ENCODE measurements at places on chromosomes 7 and 10.

GRCh38 chr7:91357379-91357778 lies 93.1 kb downstream of the FZD1 start:
- DNase-seq: no peak

GRCh38 chr7:5694912-5695726 lies 86.3 kb downstream of the RNF216 start:
- DNase-seq: peak; percentile 64

- DNase-seq: no peak
Observed at GRCh38 chr10:131430716-131431412, 119.3 kb upstream of the TCERG1L start.

DNA sequence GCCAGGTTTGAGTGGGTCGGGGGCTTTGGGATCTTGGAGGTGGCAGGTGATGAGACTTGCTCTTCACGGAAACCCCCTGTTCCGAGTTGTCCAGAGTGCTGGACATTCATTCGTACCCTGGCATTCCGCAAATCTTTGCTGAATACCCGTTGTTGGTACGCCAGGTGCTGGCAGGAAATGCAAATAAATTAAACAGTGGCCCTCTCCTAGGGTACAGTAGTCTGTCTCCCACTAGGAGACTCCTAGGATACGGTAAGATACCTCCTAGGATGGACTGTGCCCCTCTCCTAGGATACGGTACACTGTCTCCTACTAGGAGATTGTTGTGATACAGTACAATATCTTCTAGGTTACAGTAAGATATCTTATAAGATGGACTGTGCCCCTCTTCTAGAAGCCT lies 544 bp downstream of the SEC23IP start:
- no peak for DNase-seq

DNA sequence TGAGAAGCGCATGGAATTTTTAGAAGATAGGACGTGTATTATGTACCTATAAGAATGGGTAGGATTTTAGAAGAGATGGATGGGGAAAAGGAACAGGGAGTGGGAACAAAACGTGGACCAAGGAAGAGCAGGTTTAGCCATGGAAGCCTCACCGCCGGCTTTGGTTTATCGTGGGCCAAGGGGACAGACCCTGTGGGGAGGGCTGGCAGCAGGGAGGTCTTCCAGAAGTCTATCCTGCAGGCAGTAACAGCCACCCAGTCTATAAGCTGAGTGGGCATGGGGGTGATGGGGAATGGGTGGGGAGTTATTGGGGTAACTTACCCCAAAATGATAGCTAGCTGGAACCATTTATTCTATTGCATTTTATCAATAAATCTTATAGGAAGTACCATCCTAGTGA lies 44.9 kb downstream of the IKZF1 start:
- no peak for DNase-seq

GRCh38 chr10:35394411-35394851 lies 58.1 kb downstream of the CCNY start:
- DNase-seq: no peak

DNA sequence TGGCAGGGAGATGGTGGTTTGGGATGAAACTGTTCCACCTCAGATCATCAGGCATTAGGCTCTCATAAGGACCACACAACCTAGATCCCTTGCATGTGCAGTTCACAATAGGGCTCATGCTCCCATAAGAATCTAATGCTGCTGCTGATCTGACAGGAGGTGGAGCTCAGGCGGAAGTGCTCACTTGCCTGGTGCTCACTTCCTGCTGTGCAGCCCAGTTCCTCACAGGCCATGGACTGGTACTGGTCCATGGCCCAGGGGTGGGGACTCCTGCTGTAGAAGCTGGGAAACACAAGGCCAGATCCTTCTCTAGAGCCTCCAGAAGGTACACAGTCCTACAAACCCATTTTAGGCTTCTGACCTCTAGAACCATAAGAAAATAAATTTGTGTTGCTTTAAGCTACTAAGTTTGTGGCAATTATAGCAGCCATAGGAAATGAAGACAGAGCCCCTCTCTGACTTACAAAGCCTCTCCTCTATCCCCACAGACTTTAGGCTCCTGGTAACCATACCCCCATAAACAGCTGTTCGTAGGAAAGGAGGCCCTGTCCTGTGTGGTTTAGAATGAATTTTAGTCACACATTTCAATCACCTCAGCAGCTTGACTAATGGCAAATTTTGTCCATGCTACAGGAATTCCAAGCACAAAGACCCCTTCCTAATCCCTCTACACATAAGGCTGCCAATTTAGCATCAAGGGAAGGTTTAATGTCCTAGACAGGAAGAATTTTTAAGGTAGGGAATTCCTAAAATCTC lies 206.1 kb upstream of the PHYHIPL start:
- DNase-seq: no peak

GRCh38 chr10:74855027-74855426 lies 28.6 kb downstream of the KAT6B start:
- DNase-seq: no peak

- DNase-seq: no peak
Observed at GRCh38 chr7:158411232-158411950, 176.2 kb downstream of the PTPRN2 start.

DNA sequence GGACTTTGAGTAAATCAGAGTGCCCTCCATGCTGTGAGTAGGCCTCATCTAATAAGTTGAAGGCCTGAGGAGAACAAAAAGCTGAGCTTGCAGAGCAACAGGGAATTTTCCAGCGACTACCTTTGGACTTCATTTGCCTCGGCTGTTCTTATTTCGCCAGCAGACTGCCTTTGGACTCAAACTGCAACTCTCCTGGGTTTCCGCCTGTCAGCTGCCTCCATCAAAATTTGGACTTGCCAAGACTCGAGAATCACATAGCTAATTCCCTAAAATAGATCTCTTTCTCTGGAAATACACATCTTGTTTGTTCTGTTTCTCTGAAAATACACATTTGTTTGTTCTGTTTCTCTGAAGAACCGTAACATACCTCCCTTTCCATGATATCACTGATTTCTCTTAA lies 93.8 kb downstream of the ITGB8 start:
- DNase-seq: no peak

- DNase-seq: no peak
Observed at GRCh38 chr10:28569506-28570159, 36.7 kb downstream of the WAC start.

GRCh38 chr7:39528849-39529248 lies 37.4 kb upstream of the YAE1 start:
- no peak for DNase-seq

- DNase-seq: no peak
Observed at GRCh38 chr10:22648547-22648961, 65.8 kb downstream of the PIP4K2A start.

- no peak for DNase-seq
Observed at GRCh38 chr10:28328346-28328745, 25.5 kb upstream of the MPP7 start.

DNA sequence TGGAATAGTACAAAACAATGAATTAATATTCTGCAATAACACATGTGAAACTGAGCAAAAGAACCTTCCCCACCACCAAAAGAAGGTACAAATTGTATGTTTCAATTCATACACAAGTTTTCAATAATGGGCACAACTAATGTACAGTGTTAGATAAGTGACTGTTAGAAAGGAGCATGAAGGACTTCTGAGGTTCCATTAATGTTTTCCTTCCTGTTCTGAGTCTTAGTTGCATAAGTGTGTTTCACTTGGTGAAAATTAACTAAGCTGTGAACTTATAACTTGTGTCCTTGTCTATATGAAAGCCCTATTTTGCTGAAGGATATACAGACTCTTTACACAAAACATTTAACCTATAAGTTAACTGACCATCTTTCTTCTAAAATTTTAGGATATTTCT lies 8.2 kb downstream of the GSAP start:
- no peak for DNase-seq

DNA sequence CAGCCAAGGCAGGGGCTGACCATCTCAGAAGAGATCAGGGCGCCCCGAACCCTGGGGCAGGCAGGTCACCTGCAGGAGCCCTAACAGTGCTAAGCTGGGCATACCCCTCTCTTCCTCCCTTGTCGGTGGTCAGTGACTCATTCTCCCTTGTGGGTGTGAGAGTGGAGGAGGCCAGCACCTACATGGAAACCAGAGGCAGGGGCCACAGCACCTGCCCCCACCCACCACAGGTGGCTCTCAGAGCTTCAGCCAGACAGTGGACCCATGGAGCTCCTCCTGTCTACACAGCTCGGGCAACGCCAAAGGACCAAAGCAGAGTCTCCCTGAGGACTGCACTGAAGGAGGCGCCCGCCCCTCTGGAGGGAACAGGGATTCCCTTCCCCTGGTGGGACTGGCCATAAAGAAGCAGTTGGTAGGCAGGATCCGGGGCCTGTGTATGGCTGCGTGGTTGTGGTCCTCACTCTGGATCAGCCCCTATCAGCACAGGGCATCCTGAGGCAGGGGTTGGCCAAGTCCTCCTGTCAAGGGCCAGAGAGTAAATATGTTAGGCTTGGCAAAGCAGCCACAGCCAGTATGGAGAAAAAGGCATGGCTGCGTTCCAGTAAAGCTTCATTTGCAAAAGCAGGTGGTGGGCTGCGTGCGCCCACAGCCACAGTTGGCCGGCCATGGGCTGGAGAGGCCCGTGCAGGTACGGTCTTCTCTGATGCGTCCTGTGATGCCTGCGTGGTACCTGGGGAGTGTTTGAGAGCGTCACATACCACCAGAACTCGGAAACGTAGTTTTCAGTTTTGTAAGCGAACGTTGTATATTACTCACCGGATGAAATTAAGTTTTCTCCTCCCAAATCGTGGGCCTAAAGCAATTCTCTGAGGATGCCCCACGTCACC lies 198.2 kb downstream of the EBF3 start:
- DNase-seq: peak; percentile 26

- DNase-seq: no peak
Observed at GRCh38 chr7:26439521-26440232, 148.0 kb downstream of the SNX10 start.

DNA sequence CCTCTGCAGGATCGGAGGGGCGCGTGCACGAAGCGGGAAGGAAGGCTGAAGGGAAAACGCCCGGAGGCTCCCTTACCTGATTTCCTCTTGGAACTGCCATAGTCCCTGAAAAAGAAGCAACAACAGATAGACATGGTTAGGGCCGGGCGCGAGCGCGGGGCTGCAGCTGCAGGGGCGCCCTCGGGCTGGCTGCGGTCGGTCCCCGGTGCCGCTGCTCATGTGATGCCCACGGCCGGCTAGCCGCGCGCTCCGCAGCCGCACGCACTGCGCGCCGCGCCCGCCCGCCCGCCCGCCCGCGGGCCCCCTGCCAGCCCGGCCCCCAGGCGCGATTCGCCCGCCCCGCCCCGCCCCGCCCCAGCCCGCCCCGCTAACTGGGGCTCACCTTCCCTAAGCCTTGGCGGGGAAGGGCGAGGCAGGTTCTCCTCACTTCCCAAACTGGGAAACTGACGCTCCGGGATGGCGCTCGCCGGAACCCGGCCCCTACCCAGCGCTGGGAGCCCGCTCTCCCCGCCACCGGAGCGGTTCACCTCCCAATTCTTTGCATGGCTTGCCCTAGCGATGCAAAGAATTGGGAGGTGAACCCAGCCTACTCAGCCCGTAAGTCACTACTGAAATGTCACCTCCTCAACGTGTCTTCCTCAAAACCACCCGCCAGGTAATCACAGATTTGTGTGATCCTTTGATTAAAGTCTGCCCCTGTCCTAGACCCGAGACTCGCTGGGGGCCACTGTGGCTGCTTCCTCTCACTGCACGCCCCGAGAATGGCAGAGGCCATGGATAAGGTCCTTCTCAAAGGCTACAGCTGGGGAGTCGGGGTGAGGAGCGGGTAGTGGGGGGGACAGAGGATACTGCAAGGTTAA lies 162.2 kb downstream of the SH3PXD2A start:
- DNase-seq: no peak

GRCh38 chr7:158976468-158976848 lies 120.1 kb downstream of the DYNC2I1 start:
- DNase-seq: no peak

GRCh38 chr7:23213755-23214154 lies 31.9 kb downstream of the NUP42 start:
- no peak for DNase-seq

GRCh38 chr10:1643161-1643907 lies 94.0 kb downstream of the ADARB2 start:
- DNase-seq: no peak

GRCh38 chr7:96719164-96719563 lies 9.5 kb upstream of the SEM1 start:
- DNase-seq: no peak

Measured in ureter (tissue), 1 donor.